Thymus (tissue), 14 donors: ENCODE measurements at places on chromosomes 13 and 19. TPM values are rescaled to one million over a fixed set of nuclear protein-coding genes. Genes with fewer than 3 reads are reported as not detected.

PRRG2 gene
- 5.5 TPM for polyA plus RNA-seq

VAV1 gene
- 42.2 TPM for polyA plus RNA-seq

ZNF844 gene
- polyA plus RNA-seq, result 7.0 TPM

UTP14C gene
- 5.7 TPM for polyA plus RNA-seq

POU2F2 gene
- 7.7 TPM for polyA plus RNA-seq

- no peak for DNase-seq
Measured at GRCh38 chr13:31504918-31505317, 234.4 kb upstream of the RXFP2 start.

DNA sequence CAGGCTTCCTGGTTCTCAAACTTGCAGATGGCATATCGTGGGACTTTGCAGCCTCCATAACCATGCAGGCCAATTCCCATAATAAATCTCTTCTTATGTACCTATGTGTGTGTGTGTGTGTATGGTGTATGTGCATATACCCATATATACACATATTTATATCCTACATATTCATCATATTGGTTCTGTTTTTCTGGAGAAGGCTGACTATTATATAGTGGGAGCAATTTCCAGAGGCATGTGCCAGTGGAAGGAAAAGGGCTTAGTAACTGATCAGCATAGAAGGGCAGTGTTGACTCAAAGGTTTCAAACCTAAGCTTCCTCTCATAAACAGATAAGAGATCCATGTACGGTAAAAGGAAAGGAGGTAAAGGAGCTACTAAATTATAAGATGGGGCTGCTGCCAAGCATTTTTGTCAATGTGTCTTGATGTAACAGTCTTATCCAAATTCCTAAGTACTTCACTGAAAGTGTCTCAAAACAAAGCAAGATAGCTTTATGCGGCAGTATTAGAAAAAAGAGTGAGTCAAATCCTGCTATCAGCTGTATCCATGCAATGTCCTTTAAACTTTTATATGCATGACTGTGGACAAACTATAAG, 432.1 kb downstream of the TBC1D4 start:
- DNase-seq, result no peak

GRCh38 chr19:16945364-16945714, 56.5 kb downstream of the F2RL3 start:
- DNase-seq, result no peak

DNA sequence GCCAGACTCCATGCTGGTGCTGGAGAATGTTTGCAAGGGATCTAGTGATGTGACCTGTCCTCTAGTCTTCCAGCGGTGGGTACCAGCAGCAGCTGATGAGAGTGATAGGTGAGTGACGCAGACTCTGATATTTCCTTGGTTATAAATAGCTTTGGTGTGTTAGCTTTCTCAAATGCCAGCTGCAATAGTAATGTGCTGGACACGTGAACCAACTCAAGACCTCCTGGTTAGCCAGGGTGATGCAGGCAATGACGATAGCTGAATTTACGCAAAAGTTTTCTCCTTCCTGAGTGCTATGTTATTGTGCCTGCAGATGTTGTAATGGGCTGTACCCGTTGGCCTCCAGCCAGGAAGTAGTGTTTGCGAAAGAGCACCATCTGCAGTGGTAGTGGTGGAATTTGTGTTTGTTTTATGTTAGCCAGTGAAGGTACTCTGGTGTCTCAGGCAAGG, 129.5 kb downstream of the CYSLTR2 start:
- DNase-seq, result no peak

DNA sequence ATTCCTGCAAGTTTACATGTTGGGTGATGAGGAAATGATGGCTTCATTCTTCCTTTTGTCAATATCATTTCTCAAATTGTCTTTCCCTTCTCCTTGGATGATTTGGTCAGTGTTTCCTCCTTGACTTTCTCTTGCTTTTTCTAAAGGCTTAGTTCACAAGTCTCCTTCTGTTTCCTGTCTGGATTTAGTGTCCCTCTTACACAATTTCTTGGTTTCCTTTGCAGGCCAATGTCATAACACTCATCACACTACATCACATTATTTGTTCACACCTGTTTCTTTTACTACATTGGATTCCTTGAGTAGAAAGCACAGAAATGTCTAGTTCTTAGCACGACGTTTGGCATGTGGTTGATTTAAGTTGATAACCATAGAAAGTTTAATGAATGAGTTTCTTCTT, 490.7 kb downstream of the TDRD3 start:
- DNase-seq, result no peak

DNA sequence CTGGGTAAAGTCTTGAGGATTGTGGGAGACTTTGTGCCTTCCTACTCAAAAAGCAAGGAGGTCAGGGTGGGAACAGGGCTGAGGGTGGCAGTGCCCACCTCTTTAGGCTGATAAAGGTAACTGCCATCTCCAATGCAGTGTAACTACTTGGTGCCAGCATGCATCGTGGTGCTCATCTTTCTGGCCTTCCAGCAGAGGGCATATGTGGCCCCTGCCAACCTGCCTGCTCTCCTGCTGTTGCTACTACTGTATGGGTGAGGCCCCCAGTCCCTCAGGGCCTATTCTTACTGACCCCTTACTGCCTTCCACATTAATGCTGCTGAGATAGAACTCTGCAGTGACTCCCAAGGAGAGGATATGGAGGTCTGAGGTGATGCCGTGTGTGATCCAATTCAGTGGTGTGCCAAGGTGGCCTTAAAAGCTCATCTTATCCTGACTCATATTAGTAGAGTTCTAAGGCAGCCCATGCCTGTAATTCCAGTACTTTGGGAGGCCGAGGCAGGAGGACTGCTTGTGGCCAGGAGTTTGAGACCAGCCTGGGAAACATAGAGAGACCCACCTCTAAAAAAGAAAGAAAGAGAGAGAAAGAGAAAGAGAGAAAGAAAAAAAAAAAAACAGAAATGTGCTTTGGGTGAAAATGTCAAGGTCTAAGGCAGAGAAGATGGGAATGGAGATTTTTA, 9.7 kb upstream of the ARHGAP45 start:
- no peak for DNase-seq

DNA sequence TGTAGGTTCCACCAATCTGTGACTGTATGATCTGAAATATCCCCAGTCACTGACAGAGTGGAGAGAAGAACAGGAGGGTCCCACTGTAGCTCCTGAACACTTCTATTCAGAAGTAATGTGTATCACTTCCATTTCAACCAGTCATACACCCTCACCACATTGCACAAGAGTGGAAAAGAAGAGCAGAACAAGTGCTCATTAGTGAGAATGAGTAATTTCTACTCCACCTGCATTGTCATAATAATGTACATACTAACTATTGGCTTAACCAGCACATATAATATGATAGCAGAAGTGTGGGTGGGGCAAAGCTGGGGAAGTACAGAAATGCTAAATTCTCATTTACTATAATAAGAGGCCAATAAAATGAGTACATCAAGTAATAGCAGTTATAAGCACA, 342.7 kb downstream of the LMO7 start:
- DNase-seq, result no peak
